ENCODE measurements at places on chromosomes 2 and 18. TPM values are rescaled to one million over a fixed set of nuclear protein-coding genes. Genes with fewer than 3 reads are reported as not detected.

DNA sequence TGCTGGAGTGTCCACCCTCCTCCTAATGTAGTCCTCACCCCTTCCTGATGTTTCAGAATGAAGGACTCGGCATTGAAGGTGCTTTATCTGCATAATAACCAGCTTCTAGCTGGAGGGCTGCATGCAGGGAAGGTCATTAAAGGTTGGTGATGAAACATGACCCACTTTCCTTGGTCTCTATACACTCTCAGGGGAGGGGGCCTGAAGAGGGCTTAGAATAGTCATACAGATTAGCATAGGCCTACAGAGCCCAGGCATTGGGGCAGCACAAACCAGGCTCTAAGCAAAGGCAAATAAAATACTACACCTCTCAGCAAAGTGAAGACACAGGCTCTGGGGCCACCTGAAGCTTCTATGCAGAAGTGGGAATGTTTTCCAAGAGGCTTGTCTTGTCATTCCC, 1.8 kb downstream of the IL36RN start:
- H3K4me3 ChIP-seq: no peak overlapping the region
- no peak for DNase-seq
- H3K36me3 ChIP-seq: no peaks in the 10 kb centered on the region

GRCh38 chr2:230008708-230009066, 60.0 kb downstream of the SLC16A14 start:
- H3K4me1 ChIP-seq: no peaks in the 10 kb centered on the region
- H3K4me3 ChIP-seq: no peak overlapping the region
- DNase-seq: no peak
- no peaks in the 10 kb centered on the region for H3K36me3 ChIP-seq

The RGPD3 gene
- 0.73 TPM for total RNA-seq

The FOXI3 gene
- not detected for total RNA-seq

DNA sequence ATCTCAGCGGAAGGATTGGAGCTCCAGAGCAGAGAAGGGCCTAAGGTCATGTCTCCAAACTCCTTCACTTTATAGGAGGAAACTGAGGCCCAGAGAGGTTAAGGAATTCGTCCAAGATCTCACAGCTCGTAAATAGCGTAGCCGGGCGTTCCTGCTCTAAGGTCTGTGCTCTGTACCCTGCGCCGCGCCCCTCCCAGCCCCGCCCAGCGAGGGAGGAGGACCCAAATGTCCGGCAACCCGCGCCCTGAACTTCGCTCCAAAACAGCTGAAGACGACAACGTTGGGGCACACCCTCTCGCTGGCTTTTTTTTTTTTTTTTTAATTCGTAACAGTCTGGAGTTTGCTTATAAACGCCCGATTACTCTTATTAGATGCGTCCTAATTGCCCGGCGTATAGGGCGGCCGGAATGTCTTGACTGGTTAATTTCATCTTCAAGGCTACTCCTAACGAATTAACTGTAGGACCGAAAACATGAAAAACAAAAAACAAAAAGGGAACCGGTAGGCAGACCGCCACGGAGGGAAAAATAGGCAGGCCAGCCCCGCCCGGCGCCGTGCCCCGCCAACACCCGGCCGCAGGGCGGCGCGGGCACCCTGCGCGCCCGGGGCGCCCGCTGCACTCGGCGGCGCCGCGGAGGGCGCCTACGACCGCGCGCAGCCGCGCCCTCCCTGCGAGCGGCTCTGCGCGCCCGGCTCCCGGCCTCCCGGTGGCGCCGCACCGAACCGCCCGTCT, 928 bp upstream of the FOSL2 start:
- no peaks in the 10 kb centered on the region for H3K36me3 ChIP-seq
- peak; percentile 87 for DNase-seq
- no peak overlapping the region for H3K4me3 ChIP-seq
- no peaks in the 10 kb centered on the region for H3K27me3 ChIP-seq
- H3K27ac ChIP-seq: peak overlapping the region; percentile 100
- H3K4me1 ChIP-seq: peaks cover 8% of the 10 kb centered on the region

The IFIH1 gene
- 20.3 TPM for total RNA-seq

The AQP4 gene
- total RNA-seq: 25.9 TPM

The IL37 gene
- not detected for total RNA-seq

DNA sequence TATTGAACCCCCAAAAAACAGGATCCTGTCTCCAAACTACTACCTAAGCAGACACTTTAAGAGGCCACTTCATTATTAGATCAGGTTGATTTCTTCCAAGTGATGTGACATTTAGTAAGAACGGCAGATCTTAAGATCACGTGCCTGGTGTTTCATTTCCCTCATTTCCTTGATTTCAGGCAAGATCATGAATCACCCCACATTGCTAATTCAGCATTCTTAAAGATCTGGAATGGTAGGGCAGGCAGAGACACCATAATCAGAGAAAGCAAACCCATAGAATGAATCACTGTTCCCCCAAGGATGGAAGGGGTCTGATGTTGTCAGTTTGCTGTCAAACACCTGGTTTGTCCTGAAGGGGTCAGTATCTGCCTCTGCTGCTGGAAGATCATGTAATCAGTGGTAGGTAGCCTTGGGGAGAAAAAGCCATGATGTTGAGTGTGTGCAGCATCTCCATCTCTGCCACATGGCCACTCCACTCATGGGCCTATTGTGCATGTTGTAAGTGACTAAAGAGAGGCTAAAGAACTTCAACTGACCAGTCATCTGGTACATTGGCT, 133.9 kb downstream of the ARHGAP15 start:
- no peak for DNase-seq
- H3K36me3 ChIP-seq: no peaks in the 10 kb centered on the region
- H3K4me3 ChIP-seq: no peak overlapping the region
- H3K27me3 ChIP-seq: no peaks in the 10 kb centered on the region
- H3K27ac ChIP-seq: no peak overlapping the region
- peaks cover 7% of the 10 kb centered on the region for H3K4me1 ChIP-seq

Data from thyroid gland (tissue), 4 donors.